ENCODE measurements at places on chromosomes 2 and 18.

DNA sequence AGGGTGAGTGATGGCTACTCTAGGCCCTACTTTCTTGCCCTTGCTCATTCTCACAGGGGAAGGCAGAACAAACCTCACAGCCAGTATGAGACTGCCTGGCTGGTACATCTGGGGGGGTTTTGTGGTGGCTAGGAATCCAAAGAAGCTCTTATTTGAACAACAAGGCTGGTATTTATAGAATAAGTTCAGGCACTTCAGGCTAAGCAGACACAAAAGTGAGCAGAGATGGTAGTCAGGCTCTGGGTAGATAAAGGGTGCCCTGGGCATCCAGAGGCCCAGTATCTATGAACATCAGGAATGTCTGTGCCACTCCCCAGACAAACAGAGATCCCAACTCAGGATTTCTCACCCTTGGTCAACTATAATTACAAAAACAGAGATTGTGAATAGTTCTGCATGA is 57.2 kb upstream of the RTN4 start:
- no peaks in the 10 kb centered on the region for H3K36me3 ChIP-seq
- no peak overlapping the region for H3K4me3 ChIP-seq

DNA sequence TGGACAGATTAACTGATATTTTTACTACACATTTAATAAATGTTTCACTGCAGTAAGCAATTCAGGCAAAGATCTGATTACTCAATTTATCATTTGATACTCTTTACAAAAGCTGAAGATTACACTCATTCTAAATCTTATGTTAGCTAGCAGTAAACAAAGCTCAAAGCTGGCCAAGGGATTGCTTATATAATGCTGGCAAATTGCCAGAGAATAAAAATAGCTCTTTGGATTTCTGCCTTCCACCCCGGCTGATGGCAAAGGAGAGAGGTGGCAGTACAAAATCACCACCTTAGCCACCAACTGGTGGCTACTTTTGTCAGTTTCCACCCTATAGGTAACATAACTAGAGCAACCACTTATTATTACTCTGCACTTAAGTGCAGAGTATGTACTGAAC is 320.5 kb downstream of the FSIP2 start:
- DNase-seq = no peak
- no peaks in the 10 kb centered on the region for H3K4me1 ChIP-seq
- no peak overlapping the region for H3K27ac ChIP-seq
- H3K4me3 ChIP-seq = no peak overlapping the region

GRCh38 chr18:79416677-79417052 is 20.9 kb downstream of the NFATC1 start:
- H3K4me1 ChIP-seq = peaks cover 6% of the 10 kb centered on the region
- no peak for DNase-seq
- no peak overlapping the region for H3K27ac ChIP-seq
- H3K4me3 ChIP-seq = no peak overlapping the region
- H3K36me3 ChIP-seq = peaks cover 53% of the 10 kb centered on the region
- H3K27me3 ChIP-seq = no peaks in the 10 kb centered on the region

DNA sequence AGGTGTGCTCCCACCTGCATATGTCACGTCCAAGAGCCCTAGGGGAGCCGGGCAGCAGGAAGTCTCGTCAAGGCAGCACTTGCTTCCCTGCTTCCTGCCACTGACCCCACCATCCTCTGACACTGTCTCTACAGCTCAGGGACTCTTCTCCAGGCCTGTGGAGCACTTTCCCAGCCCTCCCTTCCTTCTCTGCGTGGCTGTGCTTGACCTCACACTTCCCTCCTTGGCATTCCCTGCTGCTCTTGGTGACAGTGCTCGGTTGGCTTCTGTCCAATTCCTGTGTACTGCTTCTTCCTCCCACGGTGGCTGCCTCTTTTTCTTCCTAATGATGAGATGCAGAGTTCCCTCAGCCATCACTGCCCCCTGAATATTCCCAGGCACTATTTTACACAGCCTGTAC is 2.8 kb downstream of the CIDEA start:
- no peaks in the 10 kb centered on the region for H3K36me3 ChIP-seq
- no peak for DNase-seq
- peaks cover 3% of the 10 kb centered on the region for H3K4me1 ChIP-seq
- H3K27me3 ChIP-seq = peaks cover 58% of the 10 kb centered on the region
- no peak overlapping the region for H3K4me3 ChIP-seq

DNA sequence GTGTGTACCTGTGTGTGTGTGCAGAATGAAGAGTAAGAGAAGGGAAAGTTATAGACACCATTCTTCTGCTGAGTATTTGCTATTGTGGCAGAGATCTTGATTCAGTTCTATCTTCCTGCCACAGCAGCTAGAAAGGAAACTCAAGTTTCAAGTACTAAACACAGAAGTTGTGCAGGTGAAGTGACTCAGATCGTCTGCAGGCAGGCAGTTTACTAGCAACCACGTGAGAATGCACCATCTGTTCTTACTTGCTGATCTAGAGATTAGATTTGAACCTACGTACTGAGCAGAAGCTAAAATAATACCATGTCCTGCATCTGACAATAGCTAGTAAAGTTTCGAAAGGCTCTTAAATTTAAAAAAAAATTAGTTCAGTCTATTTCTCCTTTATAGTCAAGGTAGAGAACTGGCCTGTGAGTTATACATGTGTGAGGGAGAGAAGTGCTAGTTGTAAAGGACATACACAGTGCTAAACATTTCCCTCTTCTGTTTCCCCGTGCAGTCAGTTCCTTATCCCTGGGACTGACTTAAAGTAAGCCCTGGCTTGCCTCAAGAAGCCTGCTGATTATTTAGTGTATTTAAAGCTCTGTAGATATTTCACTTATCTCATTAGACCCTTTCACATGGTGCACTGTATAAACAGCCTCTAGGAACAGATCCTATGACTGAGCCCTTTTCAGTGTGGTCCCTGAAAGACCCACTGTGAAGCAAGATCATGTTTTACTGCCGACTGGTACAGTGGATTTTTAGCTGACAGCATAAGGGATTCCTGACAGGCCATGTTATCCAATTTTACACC is 45.0 kb downstream of the SLC38A11 start:
- no peaks in the 10 kb centered on the region for H3K36me3 ChIP-seq
- no peak overlapping the region for H3K4me3 ChIP-seq
- no peak overlapping the region for H3K27ac ChIP-seq

DNA sequence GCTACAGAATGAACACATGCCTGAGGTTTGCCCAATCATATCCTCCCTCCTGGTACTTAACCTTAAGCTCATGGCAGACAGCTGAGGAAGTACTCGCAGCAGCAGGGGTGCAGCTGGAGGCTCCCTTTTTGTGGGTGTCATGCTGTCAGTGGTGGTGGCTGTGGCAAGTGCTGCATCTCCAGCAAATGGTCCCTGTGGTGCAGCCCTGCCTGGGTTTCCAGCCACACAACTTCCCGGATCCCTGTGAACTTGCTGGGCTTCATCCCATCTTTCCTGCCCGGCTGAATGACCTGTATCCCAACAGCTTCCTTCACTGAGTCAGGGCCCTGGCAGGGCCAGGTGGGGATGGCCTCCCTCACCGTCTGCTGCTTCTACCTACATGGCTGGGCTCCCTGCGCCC is 5.0 kb downstream of the TMEM185B start:
- no peak for DNase-seq
- no peak overlapping the region for H3K27ac ChIP-seq
- H3K36me3 ChIP-seq = peaks cover 53% of the 10 kb centered on the region
- no peak overlapping the region for H3K4me3 ChIP-seq

GRCh38 chr2:120406566-120406965 is 60.6 kb downstream of the INHBB start:
- no peaks in the 10 kb centered on the region for H3K27me3 ChIP-seq
- DNase-seq = no peak
- H3K4me1 ChIP-seq = no peaks in the 10 kb centered on the region
- no peak overlapping the region for H3K27ac ChIP-seq
- H3K4me3 ChIP-seq = no peak overlapping the region
- H3K36me3 ChIP-seq = no peaks in the 10 kb centered on the region
